ENCODE measurements at places on chromosomes 11 and 22.

GRCh38 chr11:65288706-65289536 lies 25.7 kb upstream of the CDC42EP2 start:
- peak; percentile 53 for DNase-seq

DNA sequence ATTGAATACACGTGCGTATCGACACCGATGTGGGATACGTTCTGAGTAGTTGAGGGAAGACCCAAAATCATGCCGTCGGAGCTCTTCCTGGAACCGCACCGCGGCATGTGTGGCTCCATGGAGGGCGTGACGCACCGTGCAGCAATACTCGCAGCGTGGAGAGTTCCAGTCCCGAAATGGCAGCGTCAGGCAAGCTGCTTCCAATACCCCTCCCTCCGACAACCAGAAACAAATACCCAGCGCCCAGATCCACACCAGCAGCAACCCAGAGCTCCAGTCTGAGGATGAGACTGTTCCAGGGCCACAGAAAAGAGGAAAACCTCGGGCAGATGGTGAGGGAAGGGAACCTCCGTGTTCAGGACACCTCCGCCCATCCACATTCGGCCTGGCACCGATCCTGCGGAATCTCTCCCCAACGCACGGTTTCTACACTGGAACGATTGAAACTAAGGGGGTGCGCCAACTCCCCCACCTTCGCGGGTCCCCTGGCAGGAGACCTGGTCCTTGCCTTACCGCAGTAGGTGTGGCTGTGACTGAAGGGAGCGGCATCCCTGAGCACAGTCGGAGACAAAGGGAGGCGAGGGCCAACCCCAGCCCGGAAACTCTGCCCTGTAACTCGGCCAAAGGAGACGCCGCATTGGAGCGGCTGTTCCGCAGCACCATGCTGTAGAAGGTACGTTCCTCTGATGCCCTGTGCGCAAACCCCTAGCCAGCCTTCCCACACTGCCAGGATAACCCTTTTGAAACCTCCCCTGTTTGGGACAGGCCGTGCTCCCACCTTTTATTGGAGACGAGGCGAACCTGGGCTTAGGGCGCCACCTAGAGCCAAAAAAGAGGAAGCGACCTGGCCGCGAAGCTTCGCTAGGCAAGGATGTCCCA lies 28.2 kb downstream of the DBX1 start:
- DNase-seq = peak; percentile 30

- no peak for DNase-seq
These were observed 151.4 kb downstream of the FBXO7 start for GRCh38 chr22:32625985-32626384.

DNA sequence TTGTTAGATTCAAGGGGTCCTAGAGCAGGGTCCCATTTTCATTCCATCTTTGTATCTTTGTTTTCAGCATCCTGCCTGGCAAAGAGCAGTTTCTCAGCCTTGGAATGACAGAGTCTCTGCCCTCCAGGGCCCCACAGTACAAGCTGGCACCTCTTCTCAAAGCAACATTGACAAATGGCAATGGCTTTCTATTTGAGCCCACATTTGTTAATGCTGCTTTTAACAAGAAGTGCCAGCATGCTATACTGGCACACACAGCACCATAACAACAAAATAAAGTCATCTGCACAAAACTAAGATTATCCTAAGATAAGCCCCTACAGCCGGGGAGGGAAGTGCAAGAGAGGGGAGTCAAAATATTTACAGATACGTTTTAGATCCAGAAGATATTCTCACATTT lies 309.7 kb upstream of the C11orf87 start:
- no peak for DNase-seq

DNA sequence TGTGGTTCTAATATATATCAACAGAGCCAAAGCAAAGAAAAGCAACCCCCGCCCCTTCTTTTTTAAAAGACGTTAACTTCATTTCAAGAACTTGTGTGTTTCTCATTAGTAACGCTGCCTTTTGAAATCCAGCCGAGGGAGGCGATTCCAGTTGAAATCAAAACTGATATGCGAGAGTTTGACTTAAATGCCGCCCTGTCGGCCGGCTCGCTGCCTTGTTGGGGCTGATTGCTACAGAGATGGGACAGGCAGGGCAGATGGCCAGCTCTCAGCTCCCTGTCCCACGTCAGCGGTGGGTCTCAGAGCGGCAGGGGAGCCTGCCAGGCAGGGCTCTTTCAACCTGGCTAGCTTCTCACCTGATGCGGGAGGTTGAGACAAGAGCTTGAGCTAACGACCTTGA lies 51.9 kb upstream of the ALX4 start:
- DNase-seq = no peak

- DNase-seq = no peak
These were observed 5.6 kb downstream of the RCE1 start for GRCh38 chr11:66848671-66849500.

DNA sequence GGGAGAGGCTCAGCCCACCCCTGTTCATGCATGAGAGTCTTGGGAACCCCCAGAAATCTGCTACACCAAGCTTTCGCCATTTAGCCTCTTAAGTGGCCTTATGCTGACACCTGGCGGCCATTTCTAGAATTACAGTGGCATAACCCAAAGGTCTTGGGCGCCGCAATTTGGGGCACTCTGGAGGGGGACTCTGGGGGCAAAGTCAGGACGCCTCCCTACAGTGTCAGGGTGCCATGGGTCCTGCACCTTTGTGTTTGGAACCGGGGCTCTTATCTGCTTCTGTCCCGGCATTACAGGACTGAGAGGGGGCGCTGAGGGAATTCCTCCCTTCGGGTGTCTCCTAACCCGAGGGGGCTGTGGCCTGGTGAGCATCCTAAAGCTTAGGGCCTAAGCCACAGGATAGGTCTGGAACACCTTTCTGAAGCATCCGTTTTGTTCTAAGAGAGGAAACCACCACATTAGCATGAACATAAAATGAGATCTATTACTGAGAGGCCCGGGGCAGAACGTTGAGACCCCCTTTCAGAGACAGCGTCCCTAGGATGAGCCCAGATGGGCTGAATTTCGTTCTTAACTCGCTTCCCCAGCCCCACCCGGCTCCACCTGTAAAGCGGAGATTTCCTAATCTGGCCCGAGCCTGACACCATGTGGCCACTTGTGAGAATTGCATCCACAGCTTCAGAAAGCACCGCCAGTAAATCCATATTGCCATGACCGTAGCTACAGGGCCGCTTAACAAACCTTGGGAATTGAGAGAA lies 9.3 kb downstream of the INS start:
- DNase-seq = peak; percentile 73

DNA sequence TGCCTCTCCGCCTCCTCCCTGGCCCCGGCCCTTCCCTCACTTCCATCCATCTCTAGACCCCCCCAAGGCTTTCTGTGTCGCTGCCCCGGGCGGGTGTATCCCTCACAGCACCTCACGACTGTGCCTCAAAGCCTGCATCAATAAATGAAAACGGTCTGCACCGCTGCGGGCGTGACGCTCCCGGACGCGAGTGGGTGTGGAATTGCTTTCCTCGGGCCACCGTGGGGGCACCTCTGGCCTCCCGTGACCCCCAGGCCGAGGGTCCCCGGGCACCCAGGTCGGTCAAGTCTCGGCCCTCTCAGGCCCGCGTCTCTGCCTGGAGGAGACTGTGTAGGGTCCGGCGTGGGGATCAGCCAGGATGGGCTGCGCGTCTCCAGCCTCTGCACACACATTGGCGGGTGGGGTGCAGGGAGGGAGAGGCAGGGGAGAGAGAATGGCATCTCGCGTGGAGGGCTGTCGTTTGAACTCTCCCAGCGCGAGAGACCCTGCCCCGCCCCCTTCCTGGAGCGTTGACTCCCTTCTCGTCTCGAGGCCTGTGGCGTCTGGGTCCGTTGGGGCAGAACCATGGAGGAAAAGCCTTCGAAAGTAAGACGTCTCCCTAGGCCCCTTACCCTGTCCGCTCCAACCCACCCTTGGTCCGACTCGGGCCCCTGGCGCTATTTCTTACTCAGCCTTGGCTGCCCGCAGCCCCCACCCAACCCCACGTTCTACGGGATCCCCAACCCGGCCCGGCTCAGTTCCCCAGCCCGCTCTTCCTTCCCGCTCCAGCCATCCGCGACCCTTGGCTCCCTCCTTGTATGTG lies at the start of gene CATSPERZ:
Gene CATSPERZ, plus strand, starts transcription at position 512 of the 802 bp plus-strand sequence. Its CDS starts 53 bp downstream, at position 565.
- DNase-seq = no peak

- DNase-seq = no peak
These were observed 734 bp downstream of the ZNF280B start for GRCh38 chr22:22507743-22508273.

DNA sequence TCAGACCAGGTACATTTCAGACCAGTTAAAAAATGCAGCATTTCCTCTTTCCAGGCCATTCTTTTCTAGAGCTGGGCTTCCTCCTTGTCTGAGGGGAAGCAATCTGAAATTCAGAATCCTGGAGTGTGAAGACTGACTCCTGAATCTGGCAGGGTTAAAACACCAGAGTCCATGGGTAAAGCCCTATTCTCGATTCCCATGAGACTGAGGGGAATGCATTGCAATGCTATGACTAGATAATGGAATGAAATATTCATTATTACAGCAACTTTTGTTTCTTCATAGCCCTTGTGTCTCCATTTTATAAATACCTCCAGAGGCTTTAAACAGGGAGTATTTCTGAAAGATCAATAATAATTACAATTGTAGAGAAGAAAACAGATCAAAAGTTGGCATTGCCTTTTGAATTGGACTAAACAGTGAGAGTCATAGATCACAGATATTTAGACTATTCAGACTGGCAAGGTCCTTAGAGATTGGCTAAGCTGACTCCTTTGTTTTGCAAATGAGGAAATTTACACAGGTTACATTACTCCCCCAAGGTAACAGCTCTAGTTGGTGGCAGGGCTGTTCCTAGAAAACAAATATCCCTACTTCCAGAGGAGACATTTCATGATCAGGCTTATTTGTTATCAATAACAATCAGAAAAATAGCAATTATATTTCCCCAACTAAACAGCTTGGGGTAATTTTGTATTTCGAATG lies 632.6 kb upstream of the KIRREL3 start:
- no peak for DNase-seq

- DNase-seq = no peak
These were observed at the start of gene CARNS1 for GRCh38 chr11:67415501-67416304. Gene CARNS1 (plus strand): TSS chr11:67415678. CDS start chr11:67416200, 522 bp downstream.

- DNase-seq = peak; percentile 56
These were observed 741 bp upstream of the MTA2 start for GRCh38 chr11:62602141-62603071.

- DNase-seq = peak; percentile 93
These were observed 171.0 kb downstream of the NELL1 start for GRCh38 chr11:20840341-20840740.

- DNase-seq = no peak
These were observed 415 bp downstream of the CENATAC start for GRCh38 chr11:118998388-118998717.

GRCh38 chr11:69200331-69201065 lies 44.8 kb downstream of the SMIM38 start:
- no peak for DNase-seq

GRCh38 chr11:120025606-120026335 lies 112.1 kb downstream of the TRIM29 start:
- no peak for DNase-seq

GRCh38 chr11:121692236-121692635 lies 239.5 kb upstream of the SORL1-AS1 start:
- DNase-seq = no peak

DNA sequence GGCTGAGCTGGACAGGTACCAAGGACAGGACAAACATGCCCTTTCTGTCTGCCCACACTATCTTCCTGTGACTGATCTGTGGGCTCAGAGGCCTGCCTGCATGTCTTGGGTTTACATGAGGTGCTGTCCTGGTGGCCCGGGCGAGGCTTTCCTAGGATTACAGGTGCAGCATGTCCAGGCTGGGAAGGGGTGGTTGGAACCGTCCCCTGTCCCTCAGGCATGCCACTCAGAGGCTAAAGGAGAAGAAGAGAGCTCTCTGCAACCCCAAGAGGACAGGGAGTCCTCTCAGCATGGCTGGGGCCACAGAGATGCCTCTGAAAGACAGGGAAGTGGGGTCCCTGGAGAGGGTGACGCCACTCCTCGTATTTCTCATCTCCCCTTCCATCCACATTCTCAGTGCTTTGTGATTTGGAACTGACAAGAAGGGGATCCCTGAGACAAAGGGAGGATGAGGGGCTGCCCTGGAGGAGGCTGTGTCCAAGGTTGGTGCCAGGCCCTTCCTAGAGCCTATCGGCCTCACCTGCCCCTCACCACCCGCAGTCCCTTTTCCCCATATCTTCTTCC lies 64.6 kb upstream of the LMO1 start:
- DNase-seq = no peak

- no peak for DNase-seq
These were observed 36.5 kb downstream of the KIAA0930 start for GRCh38 chr22:45204241-45204640.

- DNase-seq = no peak
These were observed 27.3 kb downstream of the BCL2L13 start for GRCh38 chr22:17665854-17666253.

DNA sequence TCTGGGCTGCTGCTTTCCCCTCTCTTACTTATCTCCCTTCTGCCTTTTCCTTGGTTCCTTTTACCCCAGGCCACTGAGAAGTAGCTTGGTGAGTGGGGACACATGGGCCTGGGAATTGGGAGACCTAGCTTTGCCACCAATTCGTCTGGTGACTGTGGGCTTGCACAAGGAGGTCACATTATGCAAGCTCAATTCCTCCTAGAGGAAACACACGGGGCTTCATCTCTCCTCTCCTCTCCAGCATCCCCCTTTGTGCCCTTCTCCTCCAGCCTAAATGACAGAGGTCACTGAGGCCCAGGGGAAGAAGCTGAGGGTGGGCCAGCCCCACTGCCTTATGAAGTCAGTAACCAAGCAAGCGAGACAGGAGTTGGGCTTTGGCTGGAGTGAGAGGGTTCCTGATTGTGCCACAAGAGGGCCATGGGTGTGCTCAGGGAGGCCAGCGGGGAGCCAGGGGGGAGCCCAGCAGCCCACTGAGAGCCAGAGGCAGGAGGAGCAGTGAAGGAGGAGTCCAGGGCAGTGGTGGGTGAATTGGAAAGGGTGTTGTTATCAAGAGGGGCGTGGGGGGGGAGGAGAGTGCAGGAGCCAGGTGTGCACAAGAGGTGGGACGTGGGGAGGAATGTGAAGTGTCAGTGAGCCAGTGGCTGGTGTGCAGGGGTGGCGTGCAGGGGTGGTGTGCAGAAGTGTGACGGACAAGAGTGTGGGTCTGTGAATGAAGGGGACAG lies 2.0 kb downstream of the CLCF1 start:
- DNase-seq = no peak

DNA sequence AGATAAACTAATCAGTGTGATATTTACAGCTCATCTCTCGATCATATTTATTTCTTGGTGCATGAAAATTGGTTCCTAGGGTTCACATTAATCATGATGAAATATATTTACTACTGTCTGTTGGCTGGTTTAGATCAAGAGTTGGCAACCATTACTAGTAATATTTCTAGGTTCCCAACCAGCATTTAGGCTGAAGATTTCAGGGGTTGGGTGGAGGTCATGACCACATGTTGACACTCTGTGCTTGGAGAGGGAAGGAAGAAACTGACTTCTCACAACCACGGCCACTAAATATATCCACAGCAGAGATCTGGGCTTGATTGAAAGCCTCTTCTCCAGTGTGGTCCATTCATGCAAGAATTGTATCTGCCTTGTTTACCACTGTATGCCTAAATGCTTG lies 87.9 kb downstream of the ALX4 start:
- DNase-seq = no peak

GRCh38 chr11:8597182-8597581 lies 3.2 kb upstream of the STK33 start:
- peak; percentile 30 for DNase-seq

Data from NCI-H2081 (cell line).